ENCODE measurements at places on chromosomes 2 and 18. TPM values are rescaled to one million over a fixed set of nuclear protein-coding genes. Genes with fewer than 3 reads are reported as not detected.

GYPC gene
- 19.6 TPM for total RNA-seq

SYT4 gene
- total RNA-seq: 746 TPM

STPG4 gene
- 0.41 TPM for total RNA-seq

TEX51 gene
- not detected for total RNA-seq

GKN1 gene
- total RNA-seq: not detected

Measured in frontal cortex (tissue), 4 donors.